ENCODE measurements at places on chromosomes 13 and 19. TPM values are rescaled to one million over a fixed set of nuclear protein-coding genes. Genes with fewer than 3 reads are reported as not detected.

Gene SUGP1
- total RNA-seq, result 41.3 TPM

Gene CDX2
- not detected for total RNA-seq

Gene SELENOV
- not detected for total RNA-seq

Gene KRTDAP
- total RNA-seq, result 0.92 TPM

Gene ERFL
- total RNA-seq, result 0.58 TPM

Gene MAMSTR
- total RNA-seq, result 17.1 TPM

Gene ZNF433
- total RNA-seq, result 7.7 TPM

Gene INSL3
- 2.5 TPM for total RNA-seq

Gene NLRP4
- total RNA-seq, result not detected

Gene PPM1N
- total RNA-seq, result 0.40 TPM

Gene CRLF1
- not detected for total RNA-seq

Gene MCF2L
- 6.7 TPM for total RNA-seq

Gene OBI1
- total RNA-seq, result 11.4 TPM

Gene IGLON5
- total RNA-seq, result 0.25 TPM

Gene ZNF429
- total RNA-seq, result 12.3 TPM

Gene PLIN4
- 55.1 TPM for total RNA-seq
